ENCODE measurements at places on chromosomes 13 and 19.

GRCh38 chr19:5788422-5788821 is 2.5 kb downstream of the DUS3L start:
- DNase-seq: no peak

GRCh38 chr13:58850161-58850560 is 1218.6 kb downstream of the PCDH17 start:
- no peak for DNase-seq

DNA sequence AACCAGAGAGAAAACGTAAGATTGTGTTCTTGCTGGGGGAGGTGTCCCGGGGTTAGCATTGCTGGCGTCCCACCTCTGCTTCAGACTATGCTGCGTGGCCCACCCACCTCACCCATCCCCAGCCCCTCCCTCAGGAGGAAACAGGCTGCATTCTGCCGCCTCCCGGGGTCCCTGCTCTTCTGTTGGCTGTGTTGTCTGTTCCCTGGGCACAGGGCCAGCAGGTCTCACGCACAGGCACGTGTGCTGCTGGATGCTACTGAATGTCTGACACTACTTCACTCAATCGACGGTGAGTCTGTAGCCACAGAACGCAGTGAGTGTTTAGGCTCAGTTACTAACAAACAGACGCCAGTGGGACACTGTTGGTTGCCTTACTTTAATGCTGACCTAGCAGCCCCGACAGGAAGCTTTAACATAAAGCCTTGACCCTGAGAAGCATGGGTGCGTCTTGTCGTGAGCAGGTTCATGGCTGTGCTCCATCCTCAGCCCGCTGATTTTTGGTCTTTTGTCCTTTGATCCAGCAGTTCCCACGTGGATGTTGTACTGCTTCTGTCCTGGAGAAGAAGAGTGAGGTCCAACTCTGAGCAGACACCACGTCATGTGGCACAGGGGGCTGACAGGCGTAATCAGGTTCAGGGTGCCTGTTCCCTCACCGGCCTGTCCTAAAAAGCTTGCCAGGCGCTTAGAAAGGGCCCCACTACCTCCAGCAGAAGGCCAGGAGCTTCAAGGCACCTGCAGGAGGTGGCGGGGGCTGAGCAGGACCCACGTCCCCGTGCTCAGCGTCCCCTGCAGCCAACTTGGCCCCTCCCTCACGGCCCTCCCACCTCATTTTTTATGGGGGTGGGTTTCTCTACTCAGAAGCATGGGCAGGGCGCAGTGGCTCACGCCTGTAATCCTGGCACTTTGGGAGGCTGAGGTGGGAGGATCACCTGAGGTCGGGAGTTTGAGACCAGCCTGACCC is 26.0 kb downstream of the NAXD start:
- no peak for DNase-seq

- DNase-seq: no peak
Measured at GRCh38 chr13:20446900-20447299, 78.8 kb downstream of the CRYL1 start.

DNA sequence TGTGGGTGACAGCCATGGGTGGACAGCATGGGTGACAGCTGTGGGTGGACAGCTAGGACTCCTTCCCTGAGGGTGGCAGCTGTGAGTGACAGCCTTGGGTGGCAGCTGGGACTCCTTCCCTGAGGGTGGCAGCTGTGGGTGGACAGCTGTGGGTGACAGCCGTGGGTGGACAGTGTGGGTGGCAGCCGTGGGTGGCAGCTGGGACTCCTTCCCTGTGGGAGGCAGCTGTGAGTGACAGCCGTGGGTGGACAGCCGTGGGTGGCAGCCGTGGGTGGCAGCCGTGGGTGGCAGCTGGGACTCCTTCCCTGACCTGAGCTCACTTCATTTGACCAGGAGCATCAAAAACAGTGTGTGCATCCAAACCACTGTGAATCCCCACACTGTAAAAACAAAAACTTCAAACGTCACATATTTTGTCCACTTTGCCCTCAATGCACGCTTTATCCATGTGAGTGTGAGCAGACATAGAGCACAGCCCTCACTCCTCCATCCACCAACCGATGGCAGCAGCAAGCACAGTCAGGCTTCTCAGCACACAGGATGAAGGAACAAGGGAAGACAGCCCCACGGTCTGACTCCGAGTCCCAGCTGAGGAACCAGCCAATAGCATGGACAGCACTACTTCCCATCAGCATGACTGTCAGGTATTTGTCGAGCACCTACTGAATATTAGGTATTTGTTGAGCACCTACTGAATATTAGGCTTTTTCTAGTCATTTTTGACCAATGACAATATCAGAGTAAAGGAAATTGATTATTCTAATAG is 1.6 kb upstream of the CFAP97D2 start:
- DNase-seq: no peak

DNA sequence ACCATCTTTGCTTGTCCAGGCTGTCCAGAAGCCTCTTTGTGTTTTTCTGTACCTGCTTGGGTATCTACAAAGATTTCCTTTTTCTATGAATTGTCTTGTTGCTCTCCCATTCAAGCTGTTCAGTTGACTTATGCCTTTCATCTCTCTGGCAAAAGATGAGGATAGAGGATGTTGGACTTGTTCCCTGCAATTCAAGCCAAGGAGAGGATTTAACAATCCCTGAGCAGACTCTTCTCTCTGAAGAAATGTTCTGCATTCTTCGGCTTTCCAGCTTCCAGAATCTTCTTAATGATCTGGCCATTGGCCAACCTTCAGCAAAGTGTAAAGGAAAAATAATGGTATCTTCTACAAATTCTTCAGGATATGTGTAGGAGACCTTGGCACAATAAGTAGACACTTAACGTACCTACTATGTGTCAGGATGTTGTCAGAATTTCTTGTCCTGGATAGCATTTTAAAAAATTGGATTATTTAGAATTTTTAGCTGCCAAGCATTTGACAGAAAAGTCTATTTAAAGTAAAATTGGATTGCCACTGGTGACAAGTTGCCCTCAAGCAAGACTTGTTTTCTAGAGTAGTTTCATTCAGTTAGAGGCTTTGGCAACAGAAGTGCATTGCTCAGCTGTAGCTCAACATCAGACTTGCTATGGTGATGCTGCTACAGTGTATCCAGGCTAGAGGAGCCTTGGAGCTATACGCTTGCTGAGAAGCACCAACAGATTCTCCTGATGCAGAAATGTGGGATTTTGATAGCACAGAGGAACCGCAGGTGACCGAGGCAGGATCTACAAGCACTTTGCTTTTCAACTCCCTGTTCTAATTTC is 455.7 kb downstream of the SUCLA2 start:
- no peak for DNase-seq

- DNase-seq: no peak
Measured at GRCh38 chr19:45939792-45940514, 25.4 kb upstream of the NANOS2 start.

DNA sequence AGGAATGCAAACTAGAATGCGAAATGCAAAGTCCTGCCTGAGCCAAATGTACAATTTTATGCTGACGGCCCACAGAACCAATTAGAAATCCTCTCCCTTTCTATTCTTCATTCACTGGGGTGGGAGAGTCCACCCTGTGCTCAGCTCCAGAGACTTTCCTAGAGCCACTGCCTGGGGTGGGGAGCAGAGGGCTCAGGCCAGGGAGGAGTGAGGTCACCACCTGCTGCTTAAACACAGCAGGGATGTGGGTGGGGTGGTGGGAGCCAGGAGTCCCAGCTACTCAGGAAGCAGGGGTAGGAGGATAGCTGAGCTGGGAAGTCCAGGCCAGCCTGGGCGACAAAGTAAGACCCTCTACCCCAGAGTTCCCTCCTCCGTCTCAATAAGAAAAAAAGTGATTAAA is 26.9 kb upstream of the ZNF83 start:
- DNase-seq: no peak

DNA sequence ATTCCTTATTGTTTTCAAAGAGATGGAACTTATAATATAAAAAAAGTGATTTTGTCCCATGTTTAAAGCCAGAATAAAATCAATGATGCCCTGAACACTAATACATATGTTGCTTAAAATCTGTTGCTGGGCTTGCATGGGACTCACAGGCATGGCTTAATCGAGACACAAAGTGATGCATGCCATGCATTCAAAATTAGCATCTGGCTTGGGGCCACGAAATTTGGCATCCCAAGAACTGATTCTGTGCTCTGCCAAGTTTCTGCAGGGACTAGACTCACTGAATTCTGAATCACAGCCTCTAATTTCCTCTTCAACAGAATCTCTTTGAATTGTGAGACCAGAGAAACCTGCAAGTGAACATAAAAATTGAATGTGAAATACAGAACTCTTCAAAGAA is 109.2 kb downstream of the PCDH17 start:
- DNase-seq: no peak

GRCh38 chr13:44063467-44063866 is 183.8 kb downstream of the LACC1 start:
- no peak for DNase-seq

DNA sequence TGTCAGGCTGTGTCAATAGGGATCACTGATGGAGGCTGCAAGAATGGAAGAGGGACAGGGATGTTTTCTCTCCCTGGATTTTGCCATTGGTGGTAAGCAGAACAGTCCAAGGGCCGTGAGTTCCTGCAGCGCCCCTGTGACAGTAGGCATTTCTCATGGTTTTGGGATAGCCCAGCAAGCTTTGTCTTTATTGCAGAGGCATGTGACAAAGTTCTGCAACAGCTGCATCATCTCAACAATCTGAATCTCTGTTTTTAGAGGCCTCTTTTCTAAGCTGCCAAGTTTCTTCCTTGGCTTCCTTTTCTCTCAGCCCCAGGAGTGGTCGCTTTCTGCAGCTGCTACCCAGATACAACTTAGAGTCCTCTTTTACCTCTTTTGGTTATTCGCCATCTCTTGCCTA is 95.7 kb upstream of the TSHZ3 start:
- DNase-seq: no peak

DNA sequence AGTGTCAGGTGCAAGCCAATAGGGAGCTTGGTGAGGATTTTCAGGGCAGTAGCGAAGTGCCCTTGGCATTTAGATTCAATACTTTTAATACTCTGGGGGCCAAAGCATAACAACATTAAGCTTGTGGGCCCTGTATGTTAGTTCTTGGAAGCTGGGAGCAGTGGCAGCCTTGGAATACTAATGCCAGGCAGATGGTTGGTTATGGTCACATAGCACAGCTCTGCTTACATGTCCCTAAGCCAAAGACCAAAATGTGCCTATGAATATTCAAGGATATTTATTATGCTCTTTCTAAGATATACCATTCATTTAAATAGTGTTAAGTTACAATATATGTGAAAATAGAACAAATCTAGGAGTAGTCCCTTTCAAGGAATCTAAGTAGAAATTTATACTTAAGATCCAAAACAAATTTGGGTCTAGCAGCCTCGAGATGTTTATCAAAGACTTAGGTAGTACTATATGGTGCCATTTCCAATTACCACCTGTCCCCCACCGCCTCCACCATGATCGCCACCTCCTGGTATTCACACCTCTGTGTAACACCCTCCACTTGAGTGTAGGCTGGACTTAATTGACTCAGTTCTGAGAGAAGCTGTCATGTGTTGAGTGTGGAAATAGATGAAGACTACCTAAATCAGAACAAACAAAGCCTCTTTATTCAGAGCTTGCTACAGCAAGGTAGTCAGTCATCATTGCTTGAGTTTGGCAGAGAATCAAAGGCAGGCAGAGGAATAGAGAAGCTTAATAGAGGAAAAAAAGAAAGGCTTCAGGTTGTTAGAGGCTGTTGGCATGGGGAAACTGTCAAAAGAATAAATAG is 261.0 kb downstream of the GPC5 start:
- peak; percentile 21 for DNase-seq

GRCh38 chr13:39391761-39392160 is 211.2 kb downstream of the LHFPL6 start:
- no peak for DNase-seq

GRCh38 chr13:50732712-50733111 is 110.8 kb downstream of the DLEU7 start:
- peak; percentile 36 for DNase-seq

GRCh38 chr13:110464556-110465333 is 96.8 kb downstream of the RAB20 start:
- DNase-seq: no peak

DNA sequence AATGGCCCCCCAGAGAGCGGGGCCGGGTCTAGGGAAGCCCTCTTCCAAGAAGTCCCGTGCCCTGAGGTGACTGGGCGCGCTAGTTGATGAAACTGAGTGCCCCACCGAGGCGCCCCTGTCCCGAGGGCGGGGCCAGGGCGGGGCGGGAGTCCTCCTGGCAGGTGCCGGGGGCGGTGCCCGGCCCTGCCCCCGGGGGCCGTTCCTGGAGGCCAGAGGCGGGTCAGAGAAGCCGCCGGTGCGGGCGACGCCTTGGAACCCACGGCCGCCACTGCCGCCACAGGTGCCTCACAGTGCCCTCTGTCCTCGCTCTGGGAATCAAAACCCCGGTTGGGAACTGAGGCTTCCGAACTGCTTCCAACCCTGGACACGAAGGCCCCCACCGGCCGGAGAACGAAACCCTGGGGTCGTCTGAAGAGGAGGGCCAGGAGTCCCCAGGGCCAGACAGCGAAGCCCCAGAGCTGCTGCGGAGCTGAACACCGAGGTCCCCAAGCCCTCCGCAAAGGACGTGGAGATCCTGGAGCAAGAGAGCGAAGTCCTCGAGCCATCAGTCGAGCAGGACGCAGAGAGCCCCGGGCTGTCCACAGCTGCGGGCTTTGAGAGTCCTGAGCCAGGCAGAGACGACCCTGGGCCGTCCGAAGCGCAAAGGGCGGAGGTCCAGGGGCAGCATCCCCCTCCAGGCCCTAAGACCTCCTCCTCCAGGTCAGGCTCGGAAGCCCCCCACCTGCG is at the start of gene MISP3:
MISP3 (plus strand) TSS at position 252 of the 726 bp plus-strand sequence. CDS start 524 bp downstream, outside the sequence.
- DNase-seq: no peak

DNA sequence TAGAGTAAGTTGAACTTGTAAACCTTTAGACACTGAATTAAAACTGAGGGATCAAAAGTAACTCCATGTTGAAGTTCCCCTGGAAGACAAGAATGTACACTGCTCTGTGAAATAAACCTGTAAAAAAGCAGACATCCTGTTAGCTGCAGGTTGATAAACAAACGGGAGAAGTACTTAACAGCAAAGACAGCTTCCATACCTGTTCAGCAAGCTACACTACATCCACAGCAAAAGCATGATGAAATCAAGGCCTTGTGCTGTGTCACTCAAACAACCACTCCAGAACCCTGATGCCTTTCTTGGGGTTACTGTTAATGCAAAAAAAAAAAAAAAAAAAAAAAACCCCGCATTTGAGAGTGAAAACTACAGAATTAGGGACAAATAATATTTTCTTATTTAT is 20.8 kb downstream of the ANKRD10 start:
- no peak for DNase-seq

All from renal cortical epithelial cell (primary cell).